ENCODE measurements at places on chromosomes 7 and 10.

GRCh38 chr10:93993414-93993781 lies 333 bp upstream of the PLCE1 start:
- peaks cover 17% of the 10 kb centered on the region for H3K4me1 ChIP-seq
- no peaks in the 10 kb centered on the region for H3K36me3 ChIP-seq
- no peak overlapping the region for H3K27ac ChIP-seq
- no peak for DNase-seq

DNA sequence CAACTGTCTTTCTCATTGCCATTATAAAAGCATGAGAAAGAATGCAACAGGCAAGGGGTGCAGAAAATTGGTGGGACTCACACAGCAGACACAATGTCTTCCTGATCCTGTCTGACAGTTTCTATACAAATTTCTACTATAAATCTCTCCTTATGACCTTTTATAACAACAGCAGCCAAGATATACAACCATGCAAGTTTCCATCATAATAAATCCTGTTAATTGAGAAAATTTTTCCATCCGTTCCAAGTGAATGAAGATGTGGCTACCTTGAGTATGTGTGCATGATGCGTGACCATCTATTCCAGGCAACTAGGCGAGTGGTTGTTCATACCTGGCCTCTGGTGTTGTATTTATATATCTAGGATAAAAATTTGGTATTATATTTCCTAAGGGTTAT lies 216.7 kb downstream of the BBS9 start:
- H3K4me3 ChIP-seq, result no peak overlapping the region
- no peaks in the 10 kb centered on the region for H3K4me1 ChIP-seq
- no peak overlapping the region for H3K27ac ChIP-seq
- H3K36me3 ChIP-seq, result peaks cover 21% of the 10 kb centered on the region
- H3K27me3 ChIP-seq, result no peaks in the 10 kb centered on the region

DNA sequence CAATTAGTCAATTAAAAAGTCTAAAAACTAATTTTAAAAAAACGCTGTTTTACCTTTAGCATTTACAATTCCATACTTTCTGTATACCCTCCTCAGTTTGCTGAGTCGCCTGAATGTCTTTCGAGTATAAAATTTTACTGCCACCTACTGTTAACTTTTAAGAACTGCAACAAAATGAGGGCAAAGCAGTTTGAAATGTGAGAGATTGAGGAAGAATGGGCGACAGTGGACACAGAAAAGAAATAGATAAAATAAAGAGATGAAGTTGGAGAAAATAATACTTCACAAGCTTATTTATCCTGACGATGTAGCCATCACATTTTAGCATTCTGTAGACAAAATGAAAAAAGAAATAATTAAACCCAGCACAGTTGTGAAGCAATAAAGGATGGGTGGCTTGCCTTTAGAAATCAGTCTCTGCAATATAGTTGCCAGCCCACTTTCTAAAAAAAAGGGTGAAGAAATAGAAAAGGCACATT lies 110.8 kb upstream of the PTN start:
- H3K27ac ChIP-seq, result no peak overlapping the region
- H3K4me3 ChIP-seq, result no peak overlapping the region
- peak; percentile 80 for DNase-seq
- H3K4me1 ChIP-seq, result no peaks in the 10 kb centered on the region
- no peaks in the 10 kb centered on the region for H3K36me3 ChIP-seq

DNA sequence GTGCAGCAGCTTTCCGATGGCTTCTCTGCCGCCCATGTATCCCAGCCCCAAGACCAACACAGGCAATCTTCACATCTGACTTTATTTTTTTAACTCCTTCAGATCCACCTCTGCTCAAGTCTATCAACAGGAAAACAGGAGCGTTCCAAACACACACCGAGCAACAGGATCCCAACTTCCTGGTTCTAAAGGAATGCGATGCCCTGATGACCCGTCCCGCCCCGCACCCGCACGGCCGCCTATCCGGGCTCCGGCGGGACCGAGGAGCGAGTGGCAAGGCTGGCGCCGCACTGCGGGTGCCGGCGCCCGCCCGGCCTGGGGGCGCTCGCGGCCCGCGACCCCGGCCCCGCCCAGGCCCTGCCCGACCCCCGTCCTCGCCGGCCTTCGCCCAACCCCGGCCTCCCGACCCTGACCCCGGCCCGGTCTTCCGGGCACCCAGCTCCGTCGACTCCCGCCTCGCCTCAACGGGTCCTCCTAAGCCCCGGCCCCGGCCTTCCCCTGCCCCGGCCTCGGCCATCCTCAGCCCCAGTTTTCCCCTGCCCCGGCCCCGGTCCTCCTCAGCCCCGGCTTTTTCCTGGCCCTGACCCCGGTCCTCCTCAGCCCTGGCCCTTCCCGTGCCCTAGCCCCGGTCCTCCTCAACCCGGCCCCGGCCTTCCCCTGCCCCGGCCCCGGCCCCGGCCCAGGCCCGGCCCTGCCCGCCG lies 730 bp downstream of the LARP4B start:
- peaks cover 16% of the 10 kb centered on the region for H3K4me1 ChIP-seq
- H3K4me3 ChIP-seq, result peak overlapping the region; percentile 89
- H3K27me3 ChIP-seq, result no peaks in the 10 kb centered on the region
- peaks cover 11% of the 10 kb centered on the region for H3K36me3 ChIP-seq
- H3K27ac ChIP-seq, result peak overlapping the region; percentile 54

GRCh38 chr7:3510101-3511020 lies 209.3 kb downstream of the SDK1 start:
- no peaks in the 10 kb centered on the region for H3K4me1 ChIP-seq
- no peaks in the 10 kb centered on the region for H3K27me3 ChIP-seq
- H3K27ac ChIP-seq, result no peak overlapping the region
- no peak overlapping the region for H3K4me3 ChIP-seq
- no peak for DNase-seq

DNA sequence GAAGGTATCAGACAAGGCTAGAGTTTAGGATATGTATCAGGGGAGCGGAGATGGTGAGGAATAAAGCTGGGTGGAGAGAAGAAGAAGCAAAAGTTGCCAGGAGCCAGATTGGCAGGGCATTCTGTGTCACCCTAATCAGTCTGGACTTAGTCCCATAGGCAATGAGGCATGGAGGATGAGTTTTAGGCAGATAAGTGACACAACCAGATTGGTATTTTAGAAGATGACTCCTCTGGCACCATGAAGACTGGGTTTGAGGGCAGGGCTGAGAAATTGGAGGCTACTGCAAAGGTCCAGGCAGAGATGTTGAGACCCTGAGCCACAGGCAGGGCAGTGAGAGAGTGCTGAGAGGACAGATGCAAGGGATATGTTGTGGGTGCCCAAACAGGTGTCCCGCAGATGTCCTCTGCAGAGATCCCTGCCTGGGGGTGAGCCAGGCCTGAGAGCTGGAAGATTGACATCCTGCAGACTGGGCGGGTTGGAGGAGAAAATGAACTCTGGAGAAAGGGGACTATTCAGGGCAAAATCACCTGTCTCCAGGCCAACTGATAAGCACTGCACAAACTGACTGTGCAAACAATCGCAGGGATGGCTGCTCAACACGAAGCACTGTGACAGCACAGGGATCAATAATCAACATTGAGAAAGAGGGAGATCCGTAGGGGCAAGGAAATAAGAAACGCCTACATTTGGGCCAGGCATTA lies 11.9 kb upstream of the HABP2 start:
- H3K4me3 ChIP-seq, result no peak overlapping the region
- peaks cover 4% of the 10 kb centered on the region for H3K27me3 ChIP-seq
- no peak overlapping the region for H3K27ac ChIP-seq
- no peak for DNase-seq
- no peaks in the 10 kb centered on the region for H3K36me3 ChIP-seq
- H3K4me1 ChIP-seq, result peaks cover 15% of the 10 kb centered on the region

DNA sequence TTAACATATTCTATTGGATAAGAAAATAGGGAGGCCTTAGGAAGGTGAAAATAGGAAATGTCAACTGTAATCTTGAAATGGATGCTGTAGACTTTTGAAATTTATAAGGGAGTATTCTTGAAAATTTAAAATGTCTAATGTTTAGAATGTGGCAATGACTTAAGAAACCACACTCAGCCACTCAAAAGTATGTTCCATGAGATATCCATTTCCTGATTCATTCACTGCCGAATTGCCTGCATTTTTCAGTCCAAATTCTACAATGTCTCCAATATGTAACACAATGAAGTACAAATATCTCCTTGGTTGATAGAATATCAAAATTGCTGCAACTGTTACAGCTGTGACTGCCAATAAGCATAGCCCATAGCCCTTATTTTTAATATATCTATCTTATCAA lies 25.9 kb downstream of the PRKG1 start:
- H3K27ac ChIP-seq, result no peak overlapping the region
- no peak overlapping the region for H3K4me3 ChIP-seq
- no peak for DNase-seq
- no peaks in the 10 kb centered on the region for H3K4me1 ChIP-seq

DNA sequence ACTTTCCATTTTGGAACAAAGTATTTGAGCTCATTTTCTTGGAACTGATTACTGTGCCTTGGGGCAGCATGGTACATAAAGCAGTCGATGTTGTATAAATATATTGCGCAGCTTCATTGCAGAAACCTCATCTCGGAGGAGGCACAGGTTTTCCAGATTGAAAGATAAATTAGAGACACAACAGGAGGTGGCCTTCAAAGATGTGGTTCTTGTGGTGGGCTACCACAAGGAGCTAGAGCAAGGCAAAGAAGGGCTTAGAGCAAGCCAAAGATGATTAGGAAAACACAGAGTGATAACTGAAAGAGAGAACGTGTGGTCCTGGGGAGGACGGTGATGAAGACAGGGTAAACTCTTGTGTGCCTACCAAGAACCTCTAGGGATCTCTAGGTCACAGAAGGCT lies 169.1 kb upstream of the TNS3 start:
- H3K27me3 ChIP-seq, result no peaks in the 10 kb centered on the region
- no peaks in the 10 kb centered on the region for H3K36me3 ChIP-seq
- H3K4me3 ChIP-seq, result no peak overlapping the region
- no peak overlapping the region for H3K27ac ChIP-seq

DNA sequence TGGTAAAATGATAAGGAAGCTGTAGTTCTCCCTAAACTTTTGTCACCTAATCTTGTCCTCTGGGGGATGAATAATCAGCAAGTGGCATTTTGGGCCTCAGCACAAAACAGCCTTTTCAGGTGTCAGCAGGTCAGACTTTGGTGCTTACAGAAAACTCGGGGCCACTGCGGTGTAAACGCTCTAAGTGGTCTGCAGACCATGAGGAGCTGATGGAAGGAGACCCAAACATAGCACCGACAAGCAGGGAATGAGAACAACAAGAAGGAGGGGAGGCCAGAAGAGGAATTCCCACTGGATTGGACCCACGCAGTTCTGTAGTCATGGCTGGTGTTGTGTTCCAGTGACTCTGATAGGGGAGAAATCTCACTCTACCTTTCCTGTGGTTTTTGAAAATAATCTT lies 45.4 kb downstream of the RAMP3 start:
- H3K27me3 ChIP-seq, result peaks cover 39% of the 10 kb centered on the region
- H3K36me3 ChIP-seq, result no peaks in the 10 kb centered on the region
- H3K4me3 ChIP-seq, result no peak overlapping the region
- H3K27ac ChIP-seq, result no peak overlapping the region
- H3K4me1 ChIP-seq, result peaks cover 2% of the 10 kb centered on the region
- DNase-seq, result no peak

DNA sequence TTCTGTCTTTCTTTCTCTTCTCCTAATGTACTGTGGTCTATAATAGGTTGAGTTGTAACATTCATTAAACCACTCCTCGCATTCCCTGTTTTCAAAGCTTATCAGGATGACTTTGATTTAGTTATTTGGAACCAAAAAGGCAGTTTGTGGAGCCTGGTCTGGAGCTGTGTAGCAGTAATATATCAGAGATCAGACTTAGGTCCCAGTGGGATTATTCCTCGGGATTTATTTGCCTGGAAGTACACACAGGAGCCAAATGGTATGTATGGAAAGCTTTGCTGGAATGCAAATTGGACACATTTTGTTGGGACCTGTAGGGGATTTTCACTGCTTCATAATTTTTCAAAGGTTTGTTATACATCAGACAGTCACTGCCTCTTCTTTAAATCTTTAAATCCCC lies 40.9 kb downstream of the GBF1 start:
- DNase-seq, result no peak
- H3K27me3 ChIP-seq, result no peaks in the 10 kb centered on the region
- H3K4me1 ChIP-seq, result peaks cover 3% of the 10 kb centered on the region

GRCh38 chr10:100710151-100710871 lies 35.1 kb upstream of the PAX2 start:
- peaks cover 89% of the 10 kb centered on the region for H3K27me3 ChIP-seq
- DNase-seq, result no peak
- no peak overlapping the region for H3K4me3 ChIP-seq
- no peaks in the 10 kb centered on the region for H3K36me3 ChIP-seq
- peaks cover 7% of the 10 kb centered on the region for H3K4me1 ChIP-seq

DNA sequence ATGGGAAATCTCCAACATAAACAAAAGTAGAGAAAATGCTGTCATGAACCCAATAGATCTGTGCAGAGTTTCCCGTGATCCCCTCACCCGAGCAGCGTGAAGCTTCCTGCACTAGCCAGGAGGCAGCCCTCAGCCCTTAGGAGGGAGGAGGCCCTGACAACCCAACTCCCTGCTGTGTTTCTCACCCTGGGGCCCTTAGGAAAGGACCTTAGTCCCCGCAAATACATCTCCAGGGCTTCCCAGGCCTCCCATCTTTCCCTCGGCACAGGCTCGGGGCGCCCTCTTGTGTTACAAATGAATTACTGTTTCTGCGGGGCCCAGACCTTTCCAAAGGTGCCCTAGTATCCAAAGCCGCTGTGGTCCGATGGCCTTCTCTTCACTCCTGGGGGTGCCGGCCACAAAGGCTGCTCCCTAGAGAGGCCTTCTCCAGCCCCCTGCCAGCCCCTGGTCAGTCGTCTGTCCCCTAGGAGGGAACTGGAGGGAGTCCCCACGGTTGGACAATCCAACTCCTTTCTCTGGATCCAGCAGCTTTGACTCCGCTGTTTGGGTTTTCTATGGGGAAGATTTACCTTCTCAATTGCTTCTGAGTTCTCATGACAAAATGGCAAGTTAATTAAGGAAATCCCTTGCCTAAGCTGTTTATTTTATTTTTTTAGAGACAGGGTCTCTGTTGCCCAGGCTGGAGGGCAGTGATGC lies 49.9 kb upstream of the SH2B2 start:
- DNase-seq, result peak; percentile 70
- peaks cover 26% of the 10 kb centered on the region for H3K36me3 ChIP-seq
- H3K4me3 ChIP-seq, result no peak overlapping the region
- H3K4me1 ChIP-seq, result peaks cover 2% of the 10 kb centered on the region
- H3K27me3 ChIP-seq, result no peaks in the 10 kb centered on the region
- H3K27ac ChIP-seq, result no peak overlapping the region

Data from mesenchymal stem cell (in vitro differentiated cells and primary cell).